ENCODE measurements at places on chromosomes 7 and 10.
A peak's percentile ranks its signal among the peaks of the same experiment; 100 is the strongest.

GRCh38 chr10:35451151-35452016 lies 115.1 kb downstream of the CCNY start:
- DNase-seq: no peak

DNA sequence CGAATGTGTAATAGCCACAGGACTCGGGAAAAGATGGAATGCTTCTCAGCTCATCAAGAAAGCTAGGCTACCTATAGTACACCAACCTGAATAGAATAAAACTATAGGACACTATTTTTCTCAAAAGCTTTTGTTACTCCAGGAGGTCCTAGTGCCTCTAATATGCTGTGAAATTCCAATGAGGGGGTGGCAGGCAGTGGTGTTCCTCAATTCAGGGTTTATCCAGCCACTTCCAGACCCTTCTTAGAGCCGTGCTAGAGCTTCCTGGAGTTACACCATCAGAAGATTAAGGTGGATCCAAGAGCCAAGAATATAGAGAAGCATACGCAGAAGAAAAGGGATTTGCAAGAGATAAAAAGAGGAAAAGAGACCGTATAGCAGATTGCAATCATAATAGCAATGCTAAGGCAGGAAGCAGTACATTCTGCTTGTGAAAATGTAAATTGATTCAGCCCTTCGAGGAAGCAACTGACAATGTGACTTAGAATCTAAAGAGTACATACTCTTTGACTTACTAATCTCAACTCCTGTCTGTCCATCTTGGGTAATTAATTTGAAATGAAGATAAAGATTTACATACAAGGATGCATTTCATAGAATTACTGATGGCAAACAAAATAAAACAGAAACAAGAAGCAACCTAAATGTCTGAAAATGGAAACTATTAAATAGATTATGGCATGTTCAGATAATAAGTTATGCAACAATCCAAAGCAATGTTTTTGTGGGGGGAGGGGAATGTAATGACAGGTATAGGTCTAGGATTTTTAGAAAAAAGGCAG lies 2.1 kb downstream of the ST8SIA6 start:
- no peak for DNase-seq

- DNase-seq: peak; percentile 66
Observed at GRCh38 chr7:103075337-103075918, 488 bp downstream of the ARMC10 start.

DNA sequence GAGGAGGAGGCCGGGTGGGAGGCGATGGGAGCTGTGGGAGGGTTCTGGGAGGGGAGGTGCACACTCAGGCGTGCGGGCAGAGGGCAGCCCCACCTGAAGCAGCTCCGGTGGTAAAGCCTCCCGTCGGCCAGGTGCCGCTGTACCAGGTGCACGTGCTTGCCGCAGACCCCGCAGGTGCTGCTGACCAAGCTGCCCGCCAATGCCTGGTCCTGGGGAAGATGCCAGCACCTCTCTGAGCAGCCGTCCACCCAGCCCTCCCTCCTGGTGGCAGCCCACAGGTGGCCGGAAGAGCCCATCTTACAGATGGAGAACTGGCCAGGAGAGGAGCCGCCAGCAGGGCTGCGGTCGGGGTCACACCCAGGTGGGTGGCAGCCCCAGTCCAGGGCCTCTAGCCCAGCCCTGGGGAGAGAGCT lies 12.6 kb downstream of the MICALL2 start:
- DNase-seq: no peak

DNA sequence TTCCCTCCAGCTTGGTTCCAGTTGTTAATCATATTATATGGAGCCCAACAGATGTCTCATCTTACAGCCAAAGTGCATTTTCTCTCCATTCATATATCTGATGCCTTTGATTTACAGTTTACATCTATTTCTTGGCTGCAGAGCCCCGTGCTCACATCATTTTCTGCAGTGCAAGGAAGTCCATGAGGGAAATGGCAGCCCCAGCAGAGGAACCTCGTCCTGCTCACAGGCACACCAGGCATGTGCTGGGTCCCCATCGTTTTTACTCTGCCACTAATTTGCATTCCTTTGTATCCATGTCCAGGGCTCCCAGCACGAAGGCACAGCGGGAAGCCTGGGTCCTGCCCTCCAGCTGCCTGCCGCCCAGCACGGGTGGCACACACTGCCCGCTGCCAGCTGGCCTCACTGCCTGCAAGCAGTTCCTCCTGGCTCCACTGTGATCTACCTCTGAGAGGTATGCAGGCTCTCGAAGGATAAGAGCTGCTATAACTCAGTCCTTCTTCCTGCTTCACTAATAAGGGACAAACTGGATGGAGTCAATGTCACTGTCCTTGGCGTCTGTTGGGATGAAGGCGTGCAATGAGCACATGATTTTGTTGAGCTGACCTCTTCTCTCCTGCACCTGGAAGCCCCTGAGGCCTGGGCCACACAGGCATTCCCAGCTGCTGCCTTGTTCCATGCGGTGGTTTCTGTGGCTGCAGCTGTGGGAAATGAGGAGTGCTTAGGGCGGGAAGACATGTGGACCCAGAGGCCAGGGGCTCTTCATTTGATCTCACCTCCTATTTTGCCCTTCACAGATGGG lies 583.6 kb upstream of the MGMT start:
- DNase-seq: no peak

DNA sequence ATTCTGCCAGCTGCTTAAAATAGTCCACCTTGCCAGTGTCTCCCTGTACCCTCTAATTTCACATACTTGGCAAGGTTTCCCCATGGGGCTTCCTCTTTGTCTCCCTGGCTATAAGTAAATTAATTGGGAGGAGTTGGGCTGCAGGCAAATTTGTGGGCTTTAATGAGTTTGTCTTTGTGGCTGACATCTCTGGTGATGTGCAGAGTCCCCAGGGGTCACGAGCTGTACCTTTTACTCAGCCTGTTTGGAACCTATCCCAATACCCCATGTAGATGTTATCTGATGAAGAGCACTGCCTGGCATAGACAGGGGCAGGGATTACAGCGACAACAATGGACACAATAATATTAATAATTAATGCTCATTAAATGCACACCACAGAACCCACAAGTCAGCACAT lies 132.5 kb downstream of the SLIT1 start:
- no peak for DNase-seq

DNA sequence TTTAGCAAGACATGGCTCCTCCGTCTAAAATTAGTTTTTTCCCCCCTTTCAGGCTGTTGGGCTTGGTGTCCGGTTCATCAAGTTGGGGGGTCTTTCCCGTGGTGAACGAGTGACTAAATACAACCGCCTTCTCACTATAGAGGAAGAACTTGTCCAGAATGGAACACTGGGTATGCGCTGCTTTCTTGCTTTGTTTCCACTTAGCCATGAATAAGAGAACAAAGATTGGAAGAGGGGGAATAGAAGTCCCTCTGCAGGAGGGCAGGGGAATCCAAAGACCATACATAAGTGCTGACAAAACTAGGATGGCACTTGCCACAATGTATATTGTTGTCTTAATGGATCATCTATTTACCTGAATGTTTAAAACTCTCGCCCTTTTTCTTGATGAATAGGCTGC lies 30.5 kb downstream of the ENO4 start:
- no peak for DNase-seq

DNA sequence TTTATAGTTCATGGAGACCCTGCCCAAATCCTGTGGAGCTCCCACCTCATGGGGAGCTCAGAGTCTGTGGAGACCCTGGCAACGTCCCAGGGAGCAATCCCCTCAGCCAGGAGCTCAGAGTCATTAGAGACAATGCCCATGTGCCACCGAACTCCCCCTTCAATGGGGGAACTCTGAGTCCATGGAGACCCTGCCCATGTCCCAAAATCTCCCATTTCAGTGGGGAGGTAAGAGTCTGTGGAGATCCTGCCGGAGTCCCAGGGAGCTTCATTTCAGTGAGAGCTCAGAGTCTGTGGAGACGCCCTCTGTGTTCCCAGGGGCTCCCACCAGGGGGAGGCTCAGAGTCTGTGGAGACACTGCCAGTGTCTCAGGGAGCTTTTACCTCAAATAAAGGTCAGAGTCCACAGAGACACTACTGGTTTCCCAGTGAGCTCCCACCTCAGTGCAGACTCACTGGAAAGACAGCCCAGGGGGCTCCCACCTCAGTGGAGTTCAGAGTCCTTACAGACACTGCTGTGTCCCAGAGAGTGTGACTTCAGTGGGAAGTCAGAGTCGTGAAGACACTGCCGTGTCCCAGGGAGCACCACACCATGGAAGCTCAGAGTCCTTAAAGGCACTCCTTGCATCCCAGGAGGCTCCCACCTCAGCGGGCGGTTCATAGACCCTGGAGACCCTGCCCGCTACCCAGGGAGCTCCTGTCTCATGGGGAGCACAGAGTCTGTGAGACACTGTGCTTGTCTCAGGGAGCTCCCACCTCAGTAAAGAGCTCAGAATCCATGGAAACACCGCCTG lies 5.0 kb downstream of the MYO1G start:
- DNase-seq: peak; percentile 68

GRCh38 chr10:48468866-48469511 lies 135.9 kb downstream of the ARHGAP22 start:
- no peak for DNase-seq

DNA sequence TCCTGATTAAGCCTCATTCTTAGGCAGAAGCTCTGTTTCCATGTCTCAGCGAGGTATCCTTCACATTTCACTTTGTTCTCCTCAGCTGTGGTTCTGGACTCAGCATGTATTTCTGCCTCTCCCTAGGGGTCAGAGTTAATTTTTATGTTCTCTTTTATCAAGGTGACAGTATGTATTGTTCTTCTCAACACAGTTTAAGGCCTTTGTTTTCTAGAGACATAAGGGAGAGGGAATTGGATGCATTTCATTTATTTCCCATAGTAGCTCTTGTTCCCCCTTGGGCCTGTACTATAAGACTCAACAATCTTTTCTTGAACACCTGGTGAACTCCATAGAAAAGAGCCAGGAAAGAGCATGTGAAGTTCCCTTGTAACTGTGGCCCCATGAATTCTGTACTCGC lies 214.3 kb downstream of the ZWINT start:
- DNase-seq: no peak

DNA sequence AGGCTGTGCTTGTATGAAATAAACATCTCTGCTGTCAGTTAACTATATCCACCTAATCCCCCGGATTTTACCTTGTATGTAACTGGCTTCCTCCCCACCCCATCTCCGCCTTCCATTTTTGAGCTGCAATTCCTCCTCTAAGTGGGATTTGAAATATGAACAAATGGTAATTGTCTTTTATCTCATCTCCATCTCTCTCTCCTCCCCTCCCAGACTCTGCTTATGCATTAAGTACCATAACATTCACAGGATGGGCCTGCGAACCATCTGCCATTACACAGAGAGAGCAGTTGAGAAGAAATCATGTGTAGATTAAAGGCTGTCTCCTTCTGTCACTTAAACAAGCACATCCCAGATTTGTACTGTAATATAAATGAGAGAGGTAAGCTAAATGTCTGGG lies 1169.9 kb downstream of the TYW1 start:
- no peak for DNase-seq

- no peak for DNase-seq
Observed at GRCh38 chr10:8272794-8273425, 218.4 kb downstream of the GATA3 start.
